Transverse colon (tissue), 4 donors: ENCODE measurements at places on chromosomes 3 and 15. TPM values are rescaled to one million over a fixed set of nuclear protein-coding genes. Genes with fewer than 3 reads are reported as not detected.

Gene NDN
- 29.6 TPM for total RNA-seq

Gene CCDC33
- not detected for total RNA-seq

Gene SKOR1
- not detected for total RNA-seq

Gene GMNC
- not detected for total RNA-seq

Gene EFCAB12
- total RNA-seq: not detected

Gene ESYT3
- 3.7 TPM for total RNA-seq

Gene VGLL4
- total RNA-seq: 92.7 TPM

Gene IMPDH2
- 73.7 TPM for total RNA-seq

- no peak overlapping the region for H3K4me3 ChIP-seq
- H3K27ac ChIP-seq: no peak overlapping the region
- H3K27me3 ChIP-seq: no peaks in the 10 kb centered on the region
- H3K4me1 ChIP-seq: no peaks in the 10 kb centered on the region
- H3K36me3 ChIP-seq: no peaks in the 10 kb centered on the region
- DNase-seq: no peak
Measured at GRCh38 chr15:91043202-91043874, 20.9 kb upstream of the VPS33B start.

- no peaks in the 10 kb centered on the region for H3K27me3 ChIP-seq
- H3K27ac ChIP-seq: no peak overlapping the region
- H3K4me3 ChIP-seq: no peak overlapping the region
- no peak for DNase-seq
- no peaks in the 10 kb centered on the region for H3K36me3 ChIP-seq
- no peaks in the 10 kb centered on the region for H3K4me1 ChIP-seq
Measured at GRCh38 chr3:102727340-102727739, 292.5 kb downstream of the ZPLD1 start.

DNA sequence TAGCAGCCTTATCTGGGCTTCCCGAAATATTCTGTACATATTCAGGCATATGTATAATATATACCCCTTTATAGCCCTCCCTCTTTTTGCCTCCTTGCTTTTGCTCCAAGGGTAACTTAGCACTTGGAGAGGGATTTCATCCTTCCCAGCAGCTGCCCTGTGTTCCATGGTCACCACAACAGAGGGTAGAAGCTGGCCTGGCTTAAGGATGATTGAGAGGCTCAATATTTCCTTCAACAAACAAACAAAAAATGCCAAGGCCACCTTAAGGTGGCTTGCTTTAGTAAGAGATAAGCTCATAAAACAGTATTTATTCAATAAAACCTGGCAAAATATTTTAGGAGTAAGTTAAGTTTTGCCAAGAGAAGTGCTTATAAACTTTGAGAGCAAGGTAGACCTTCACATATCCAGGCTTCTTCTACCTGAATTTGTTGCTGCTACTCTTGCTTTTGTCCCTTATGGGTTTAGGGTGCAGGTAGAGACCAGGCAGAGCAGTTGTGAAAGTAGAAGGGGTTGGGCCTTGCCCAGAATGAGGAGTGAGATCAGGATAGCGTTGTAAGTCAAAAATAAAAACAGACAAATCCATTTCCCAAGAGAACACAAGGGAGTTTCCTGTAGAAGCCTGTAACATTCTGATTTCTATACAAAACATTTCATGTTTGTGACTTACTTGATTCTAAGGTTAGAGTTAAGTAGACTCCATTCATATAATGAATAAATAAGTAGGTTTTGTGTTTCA, 52.7 kb upstream of the ATOSA start:
- H3K27me3 ChIP-seq: no peaks in the 10 kb centered on the region
- no peak for DNase-seq
- no peak overlapping the region for H3K4me3 ChIP-seq
- peaks cover 13% of the 10 kb centered on the region for H3K4me1 ChIP-seq

- H3K27me3 ChIP-seq: no peaks in the 10 kb centered on the region
- H3K27ac ChIP-seq: no peak overlapping the region
- no peak for DNase-seq
- no peaks in the 10 kb centered on the region for H3K4me1 ChIP-seq
Measured at GRCh38 chr15:48989170-48989569, 25.5 kb upstream of the SHC4 start.

GRCh38 chr3:50325113-50325480, 2.6 kb upstream of the HYAL2 start:
- peaks cover 15% of the 10 kb centered on the region for H3K4me1 ChIP-seq
- H3K27me3 ChIP-seq: no peaks in the 10 kb centered on the region
- H3K27ac ChIP-seq: no peak overlapping the region

DNA sequence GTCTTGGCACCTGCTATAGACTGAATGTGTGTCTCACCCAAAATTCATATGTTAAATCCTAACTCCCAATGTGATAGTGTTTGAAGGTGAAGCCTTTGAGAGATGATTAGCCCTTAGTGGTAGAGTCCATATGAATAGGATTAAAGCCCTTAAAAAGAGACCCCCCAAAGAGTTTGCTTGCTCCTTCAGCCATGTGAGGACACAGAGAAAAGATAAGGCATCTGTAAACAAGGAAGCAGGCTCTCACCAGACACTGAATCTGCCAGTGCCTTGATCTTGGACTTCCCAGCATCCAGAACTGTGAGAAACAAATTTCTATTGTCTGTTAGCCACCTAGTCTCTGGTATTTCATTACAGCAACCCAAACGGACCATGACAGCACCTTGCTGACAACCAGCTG, 16.6 kb downstream of the KPNA1 start:
- H3K27me3 ChIP-seq: no peaks in the 10 kb centered on the region
- no peak for DNase-seq
- no peaks in the 10 kb centered on the region for H3K4me1 ChIP-seq
- H3K36me3 ChIP-seq: peaks cover 21% of the 10 kb centered on the region
- H3K4me3 ChIP-seq: no peak overlapping the region
- no peak overlapping the region for H3K27ac ChIP-seq

DNA sequence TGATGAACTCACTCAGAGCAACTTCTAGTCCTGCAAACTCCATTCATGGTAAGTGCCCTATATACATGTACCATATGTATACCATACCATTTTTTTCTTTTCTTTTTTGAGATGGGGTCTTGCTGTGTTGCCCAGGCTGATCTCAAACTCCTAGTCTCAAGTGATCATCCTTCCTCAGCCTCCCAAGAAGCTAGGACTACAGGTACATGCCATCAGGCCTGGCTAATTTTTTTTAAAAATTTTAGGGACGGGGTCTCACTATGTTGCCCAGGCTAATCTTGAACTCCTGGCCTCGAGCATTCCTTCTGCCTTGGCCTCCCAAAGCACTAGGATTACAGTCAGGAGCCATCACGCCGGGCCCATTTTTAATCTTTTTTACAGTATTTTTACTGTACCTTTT, 67.3 kb upstream of the MFGE8 start:
- no peaks in the 10 kb centered on the region for H3K36me3 ChIP-seq
- H3K4me1 ChIP-seq: no peaks in the 10 kb centered on the region
- no peak overlapping the region for H3K4me3 ChIP-seq
- no peak overlapping the region for H3K27ac ChIP-seq
- DNase-seq: no peak

DNA sequence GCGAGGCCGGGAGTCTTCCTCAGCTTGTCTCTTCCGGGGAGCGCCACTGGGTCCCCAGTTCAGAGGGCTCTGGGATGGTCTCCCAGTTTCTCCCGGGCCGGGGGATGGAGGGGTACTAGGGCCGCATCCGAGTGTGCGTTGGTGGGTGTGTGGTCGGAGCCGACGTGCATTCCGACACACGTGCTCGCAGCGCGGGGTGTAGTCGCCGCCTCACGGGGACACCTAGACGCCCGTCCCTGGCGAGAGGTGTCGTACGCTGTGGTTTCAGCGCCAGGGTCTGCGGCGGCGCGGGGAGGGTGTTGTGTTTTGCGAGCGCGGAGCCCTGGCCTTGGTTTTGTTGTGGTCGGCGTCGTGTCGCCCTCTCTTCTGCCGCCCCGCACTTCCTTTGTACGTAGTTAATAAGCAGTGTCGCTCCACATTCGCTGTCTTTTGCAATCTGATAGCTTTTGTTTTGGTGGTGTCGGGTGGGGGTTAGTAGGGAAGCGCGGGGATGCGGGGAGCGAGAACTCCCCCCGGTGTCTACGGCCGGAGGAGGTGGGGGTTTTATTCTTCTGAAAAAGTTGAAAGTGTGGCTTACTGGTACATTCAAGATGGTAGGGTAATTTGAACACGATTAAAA, 2.2 kb downstream of the IGF1R start:
- H3K4me1 ChIP-seq: peaks cover 11% of the 10 kb centered on the region
- H3K27ac ChIP-seq: peak overlapping the region; percentile 97
- DNase-seq: peak; percentile 30
- H3K4me3 ChIP-seq: peak overlapping the region; percentile 86

DNA sequence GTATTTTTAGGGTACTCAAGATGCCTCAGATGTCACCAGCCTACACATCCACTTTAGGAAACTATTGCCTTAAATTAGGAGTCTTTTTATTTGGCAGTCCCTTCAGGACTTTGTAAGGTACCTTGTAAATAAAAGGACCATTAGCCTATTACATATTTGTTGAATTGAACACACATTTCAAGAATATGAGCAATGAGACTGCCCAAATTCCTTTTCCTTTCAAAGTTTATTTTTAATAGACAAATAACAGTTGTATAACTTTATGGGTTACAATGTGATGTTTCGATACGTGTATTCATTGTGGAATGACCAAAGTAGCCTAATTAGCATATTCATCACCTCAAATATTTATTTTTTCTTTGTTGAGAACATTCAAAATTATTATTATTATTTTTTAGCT, 176.7 kb upstream of the PDZRN3 start:
- no peak overlapping the region for H3K27ac ChIP-seq
- no peaks in the 10 kb centered on the region for H3K27me3 ChIP-seq
- no peaks in the 10 kb centered on the region for H3K4me1 ChIP-seq
- no peak for DNase-seq
- H3K36me3 ChIP-seq: no peaks in the 10 kb centered on the region

GRCh38 chr15:64502551-64502950, 42.2 kb downstream of the ZNF609 start:
- H3K4me3 ChIP-seq: no peak overlapping the region
- no peaks in the 10 kb centered on the region for H3K36me3 ChIP-seq
- peak overlapping the region; percentile 57 for H3K27ac ChIP-seq

DNA sequence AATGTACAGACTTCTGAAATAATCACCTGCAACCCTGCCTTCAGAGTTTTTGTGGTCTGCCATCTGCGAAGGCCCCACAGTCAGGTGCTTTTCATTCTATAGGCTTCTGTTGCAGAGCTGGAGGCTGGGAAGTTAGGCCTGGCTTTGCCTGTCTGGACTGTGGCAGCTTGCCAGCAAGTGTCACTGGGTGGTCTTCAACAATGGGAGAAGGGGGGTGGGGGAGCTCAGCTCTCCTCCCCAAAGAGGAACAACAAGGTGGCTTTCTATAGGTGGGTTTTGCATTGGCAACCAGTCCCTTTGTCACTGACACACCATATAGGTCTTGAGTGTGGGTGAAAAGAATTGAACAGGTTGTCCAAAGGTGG, 7.3 kb downstream of the BOC start:
- no peaks in the 10 kb centered on the region for H3K36me3 ChIP-seq
- no peak overlapping the region for H3K4me3 ChIP-seq
- DNase-seq: no peak
- peaks cover 16% of the 10 kb centered on the region for H3K27me3 ChIP-seq
- H3K4me1 ChIP-seq: no peaks in the 10 kb centered on the region
- H3K27ac ChIP-seq: no peak overlapping the region

DNA sequence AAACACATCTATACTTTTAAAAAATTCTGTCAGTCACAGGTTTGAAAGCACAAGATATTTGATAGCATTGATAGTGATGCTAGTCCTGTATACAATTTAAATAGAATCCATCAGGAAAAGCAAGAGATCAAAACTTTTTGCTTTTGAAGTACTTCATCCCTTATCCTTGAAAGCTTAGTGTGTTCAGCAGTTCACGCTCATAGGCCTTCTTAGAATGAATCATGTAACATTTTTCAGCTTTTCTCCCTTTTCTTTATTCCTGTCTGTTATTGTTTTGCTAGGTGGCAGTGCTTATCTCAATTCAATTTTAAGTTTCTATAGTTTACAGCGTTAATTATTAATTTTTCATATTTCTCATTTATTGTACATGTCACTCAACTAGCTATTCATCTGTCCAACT, 69.1 kb downstream of the FGF7 start:
- no peaks in the 10 kb centered on the region for H3K27me3 ChIP-seq
- no peak overlapping the region for H3K4me3 ChIP-seq
- no peaks in the 10 kb centered on the region for H3K36me3 ChIP-seq
- H3K27ac ChIP-seq: no peak overlapping the region

DNA sequence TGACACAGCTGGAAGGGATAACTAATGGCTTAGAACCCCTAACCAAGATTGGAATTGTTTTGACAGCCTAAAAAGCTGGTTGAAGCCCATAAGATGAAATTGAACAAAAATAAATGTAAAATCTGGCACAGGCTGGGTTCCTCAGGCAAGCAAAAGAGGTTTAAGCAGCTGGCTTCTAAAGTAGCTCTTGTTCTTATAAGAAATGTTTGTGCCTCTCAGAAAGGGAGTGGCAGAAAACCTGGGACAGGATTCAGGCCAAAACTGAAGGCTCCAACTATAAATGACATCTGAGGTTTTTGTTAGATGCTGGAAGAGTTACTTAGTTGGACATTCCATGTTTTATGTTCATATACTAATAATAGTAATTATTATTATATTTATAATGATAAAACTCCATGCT, 378.3 kb downstream of the CNTN4 start:
- H3K4me3 ChIP-seq: no peak overlapping the region
- H3K36me3 ChIP-seq: no peaks in the 10 kb centered on the region
- no peak overlapping the region for H3K27ac ChIP-seq
- no peaks in the 10 kb centered on the region for H3K27me3 ChIP-seq
- H3K4me1 ChIP-seq: no peaks in the 10 kb centered on the region

GRCh38 chr3:31285833-31286486, 246.8 kb upstream of the STT3B start:
- DNase-seq: no peak
- H3K27ac ChIP-seq: no peak overlapping the region
- no peaks in the 10 kb centered on the region for H3K27me3 ChIP-seq
- H3K4me3 ChIP-seq: no peak overlapping the region

GRCh38 chr3:163335429-163335828, 1742.9 kb downstream of the SI start:
- no peak overlapping the region for H3K27ac ChIP-seq
- no peaks in the 10 kb centered on the region for H3K4me1 ChIP-seq
- DNase-seq: no peak
- no peaks in the 10 kb centered on the region for H3K36me3 ChIP-seq
- no peaks in the 10 kb centered on the region for H3K27me3 ChIP-seq

- H3K27ac ChIP-seq: no peak overlapping the region
- DNase-seq: no peak
- H3K4me3 ChIP-seq: no peak overlapping the region
Measured at GRCh38 chr3:115706311-115706829, 83.1 kb downstream of the GAP43 start.

DNA sequence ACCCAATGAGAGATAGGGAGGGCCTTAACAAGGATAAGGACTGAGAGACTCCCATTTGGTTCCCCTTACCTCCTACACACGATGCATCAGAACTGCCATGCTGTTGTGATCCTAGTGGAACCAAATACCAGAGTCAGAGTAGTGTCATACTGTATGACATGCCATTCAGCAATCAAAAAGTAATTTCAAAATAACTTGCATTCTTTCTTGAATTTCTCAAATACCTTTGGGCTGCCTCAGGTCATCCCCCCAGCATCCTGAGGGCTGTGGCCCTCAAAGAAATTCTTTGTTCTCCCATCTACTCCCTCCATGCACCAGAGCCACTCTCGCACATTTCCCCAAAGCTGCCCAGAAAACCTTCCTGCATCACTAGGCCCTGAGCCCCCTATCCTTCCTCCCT, 68.9 kb upstream of the PPP2R3A start:
- no peaks in the 10 kb centered on the region for H3K4me1 ChIP-seq
- no peak overlapping the region for H3K27ac ChIP-seq
- H3K4me3 ChIP-seq: no peak overlapping the region
- no peaks in the 10 kb centered on the region for H3K27me3 ChIP-seq
- H3K36me3 ChIP-seq: no peaks in the 10 kb centered on the region
